Thoracic aorta endothelial cell (primary cell): ENCODE measurements at places on chromosomes 16 and 17. TPM values are rescaled to one million over a fixed set of nuclear protein-coding genes. Genes with fewer than 3 reads are reported as not detected.

The SAMD14 gene
- 3.1 and 3.7 TPM in 2 replicates for total RNA-seq

The SPATA32 gene
- not detected in 2 replicates for total RNA-seq

The TMC7 gene
- 4.2 and 5.6 TPM in 2 replicates for total RNA-seq

The SEC14L5 gene
- not detected in 2 replicates for total RNA-seq

The GP2 gene
- not detected in 2 replicates for total RNA-seq
